ENCODE measurements at places on chromosomes 4 and X.

DNA sequence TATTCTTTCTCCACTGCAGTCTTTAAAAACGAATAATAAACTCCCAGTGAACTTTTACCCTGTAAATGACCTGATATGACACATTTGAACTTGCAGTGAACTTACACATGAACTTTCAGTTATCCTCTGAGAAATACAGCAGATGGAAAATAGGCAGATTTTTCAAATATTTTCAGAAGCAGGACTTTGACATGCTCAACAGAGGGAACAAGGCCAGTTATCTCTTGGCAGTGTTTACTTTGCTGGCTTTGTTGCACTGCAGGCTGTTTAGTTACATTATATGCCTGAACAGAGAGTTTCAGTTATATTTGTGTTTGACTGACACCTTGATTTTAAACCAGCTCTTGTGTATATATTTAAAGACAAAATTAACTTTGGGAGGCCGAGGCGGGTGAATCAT lies 47.6 kb upstream of the FGG start:
- peak; percentile 28 for DNase-seq

DNA sequence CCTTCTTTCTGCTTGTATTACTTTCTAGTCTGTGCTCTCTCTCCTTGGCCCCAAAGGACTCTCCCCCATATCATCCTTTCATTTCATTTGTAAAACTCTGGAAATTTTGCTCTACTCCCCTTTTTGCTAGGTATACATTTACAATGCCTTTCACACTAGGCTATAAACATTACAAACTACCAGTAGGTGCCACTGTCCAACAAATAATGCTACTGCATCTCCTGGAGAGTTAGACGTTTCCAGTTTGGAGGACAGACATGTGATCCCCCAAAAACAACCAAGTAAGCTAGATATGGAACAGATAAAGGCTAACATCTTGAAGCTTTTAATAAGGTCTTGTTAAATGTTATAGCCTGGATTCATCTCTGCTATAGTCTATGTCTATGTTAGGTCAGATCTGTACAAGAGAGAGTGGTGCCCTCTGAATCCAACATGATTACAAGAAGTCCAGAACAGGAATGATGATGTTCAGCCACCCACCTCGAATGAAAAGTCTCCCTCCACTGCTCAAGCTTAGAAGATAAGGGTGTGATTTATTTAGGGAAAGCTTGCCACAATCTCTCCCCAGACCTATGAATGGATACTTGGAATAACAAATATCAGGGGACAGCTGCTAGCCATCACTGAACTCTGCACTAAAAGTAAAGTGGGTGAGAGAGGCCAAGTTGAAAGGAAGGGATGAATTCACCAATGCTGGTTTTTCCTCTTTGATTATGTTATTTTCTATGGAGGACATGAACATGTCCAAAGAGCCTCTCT lies 14.3 kb downstream of the CBR4 start:
- DNase-seq = no peak

- no peak for DNase-seq
These were observed 26.4 kb upstream of the SCML1 start for GRCh38 chrX:17710871-17711301.

GRCh38 chr4:72577211-72577610 lies 8.2 kb upstream of the ADAMTS3 start:
- no peak for DNase-seq

GRCh38 chr4:25811374-25811690 lies 51.5 kb downstream of the SEL1L3 start:
- no peak for DNase-seq

DNA sequence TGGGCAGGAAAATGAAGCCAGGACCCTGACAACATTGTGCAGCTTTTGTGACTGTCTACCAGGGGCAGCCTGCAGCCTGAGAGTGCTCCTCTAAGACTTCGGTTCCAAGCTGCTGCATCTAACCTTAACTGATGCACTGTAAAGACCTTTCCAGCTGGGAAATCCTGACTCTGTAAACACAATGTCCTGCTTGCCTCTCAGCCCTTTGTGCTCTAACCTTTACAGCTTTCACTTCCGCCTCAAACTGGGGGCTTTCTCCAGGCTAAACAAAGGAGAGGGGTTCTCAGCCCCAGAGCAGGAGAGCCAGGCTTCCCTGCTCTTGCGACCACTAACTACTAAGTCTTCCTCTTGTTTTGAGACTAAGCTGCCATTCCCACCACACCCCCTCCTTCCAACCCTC lies 19.3 kb upstream of the RASL11B start:
- DNase-seq = no peak

- no peak for DNase-seq
These were observed 60.3 kb upstream of the DDX3X start for GRCh38 chrX:41273638-41274037.

GRCh38 chr4:145494666-145495270 lies 13.1 kb downstream of the SMAD1 start:
- no peak for DNase-seq

DNA sequence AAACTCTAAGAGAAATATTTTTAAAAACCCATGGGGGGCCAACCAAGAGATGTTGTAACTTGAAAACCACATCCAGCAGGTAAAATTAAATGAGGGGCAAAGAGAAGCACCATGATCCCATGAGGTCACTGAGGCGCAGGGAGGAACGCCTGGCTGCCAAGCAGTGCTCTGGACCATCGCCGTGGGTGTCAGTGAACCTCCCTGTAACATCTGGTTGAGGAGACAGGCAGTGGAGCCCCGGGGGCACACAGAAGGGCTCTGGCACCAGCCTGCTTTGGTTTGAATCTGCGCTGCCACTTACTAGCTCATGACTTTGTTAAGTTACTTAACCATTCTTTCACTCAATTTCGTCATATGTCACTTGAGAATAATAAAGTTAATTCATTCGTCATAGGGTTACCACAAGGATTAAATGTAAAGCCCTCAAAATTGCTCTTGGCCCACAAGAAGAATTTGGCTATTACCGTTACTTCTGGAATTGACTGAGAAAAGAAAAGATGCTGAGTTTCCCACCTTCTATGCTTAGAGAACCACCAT lies 41.6 kb upstream of the SLC25A4 start:
- no peak for DNase-seq

GRCh38 chrX:46461660-46462191 lies 83.5 kb downstream of the ZNF674 start:
- DNase-seq = no peak

GRCh38 chrX:15468036-15468435 lies 25.1 kb downstream of the PIR start:
- peak; percentile 20 for DNase-seq

DNA sequence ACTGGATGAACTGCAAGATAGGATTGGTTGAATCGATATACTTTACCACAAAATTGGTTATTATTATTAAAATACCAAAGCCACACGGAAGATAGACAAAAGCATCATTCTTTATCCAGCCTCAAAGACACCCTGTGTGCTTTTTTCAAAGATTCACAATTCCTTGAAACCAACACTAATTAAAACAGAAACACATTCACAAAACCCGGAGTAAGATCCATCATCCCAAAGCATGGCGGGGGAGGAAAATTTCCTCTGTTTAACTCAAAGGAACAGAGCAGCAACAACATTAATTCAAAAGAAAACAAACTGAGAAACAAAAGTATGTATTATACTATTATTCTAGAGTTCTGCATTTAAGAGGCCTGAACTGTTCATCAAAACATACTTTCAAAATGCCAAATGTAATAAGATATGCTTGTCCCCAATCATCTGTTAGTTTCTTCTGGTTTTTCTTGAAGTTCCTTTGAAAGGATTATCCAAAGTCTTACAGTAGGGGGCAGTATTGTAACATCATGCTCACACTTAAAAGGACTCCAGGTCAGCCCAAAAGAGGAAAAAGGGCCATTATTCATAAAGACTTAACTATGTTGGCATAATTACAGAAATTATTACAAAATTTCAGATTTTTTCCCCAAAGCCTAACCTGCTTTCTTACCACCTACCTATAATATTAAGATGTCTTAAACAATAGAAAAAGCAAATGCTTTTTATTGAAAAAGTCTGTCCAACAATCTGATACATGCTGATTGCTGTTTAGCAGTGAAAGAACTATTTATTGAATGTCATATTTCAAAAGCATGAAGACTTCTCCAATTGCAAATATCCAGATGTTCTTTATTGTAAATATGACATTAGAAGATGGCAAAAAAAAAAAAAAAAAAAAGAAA lies 168.7 kb downstream of the SCFD2 start:
- DNase-seq = peak; percentile 47

- DNase-seq = no peak
These were observed 77.5 kb downstream of the RLIM start for GRCh38 chrX:74536832-74537371.

DNA sequence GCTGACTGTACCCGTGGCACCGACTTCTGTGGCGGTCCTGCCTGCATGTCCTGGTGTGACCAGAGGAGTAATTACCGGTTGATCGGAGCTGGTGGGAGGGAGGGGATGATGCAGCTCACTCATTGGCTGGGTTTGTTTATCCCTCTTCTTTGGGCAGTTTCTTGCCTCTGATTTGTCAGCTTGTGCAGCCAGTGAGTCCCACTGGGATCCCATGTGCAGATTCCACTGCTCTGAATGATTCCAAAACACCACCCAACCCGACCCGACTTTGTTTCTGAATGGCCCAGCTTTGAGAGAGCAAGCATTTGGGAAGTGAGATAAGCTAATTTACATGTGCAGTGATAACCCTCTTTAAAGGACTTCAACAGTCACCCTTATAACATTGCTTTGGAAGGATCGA lies 13.8 kb downstream of the FHDC1 start:
- no peak for DNase-seq

DNA sequence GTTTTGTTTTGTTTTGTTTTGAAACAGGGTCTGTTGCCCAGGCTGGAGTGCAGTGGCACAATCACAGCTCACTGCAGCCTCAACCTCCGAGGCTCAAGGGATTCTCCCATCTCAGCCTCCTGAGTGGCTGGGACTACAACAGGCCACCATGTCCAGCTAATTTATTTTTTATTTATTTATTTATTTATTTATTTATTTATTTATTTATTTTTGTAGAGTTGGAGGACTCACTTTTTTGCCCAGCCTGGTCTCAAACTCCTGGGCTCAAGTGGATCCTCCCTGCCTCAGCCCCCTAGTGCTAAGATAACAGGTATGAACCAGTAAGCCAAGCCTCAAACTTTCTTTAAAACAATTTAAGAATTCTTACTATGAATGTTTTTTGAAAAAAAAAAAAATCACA lies 26.6 kb upstream of the PLS3 start:
- DNase-seq = no peak

DNA sequence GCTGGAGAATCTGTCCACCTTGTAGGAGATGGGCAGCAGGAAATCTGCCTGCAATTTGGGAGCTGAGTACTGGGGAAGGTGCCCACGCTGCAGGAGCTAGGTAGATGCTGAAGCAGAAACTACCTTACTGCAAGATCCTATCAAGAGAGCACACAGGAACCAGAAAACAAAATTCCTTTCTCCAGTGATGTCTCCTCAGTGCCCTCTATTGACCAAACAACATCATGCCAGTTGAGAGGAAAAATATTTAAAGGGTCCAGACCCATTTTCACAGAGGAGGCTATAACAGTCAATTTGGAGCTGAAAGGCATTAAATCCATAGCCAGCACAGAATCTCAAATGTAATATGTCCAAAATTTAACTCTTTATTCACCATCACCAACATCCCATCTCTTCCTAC lies 406.8 kb downstream of the SLITRK2 start:
- DNase-seq = no peak

- no peak for DNase-seq
These were observed 63.2 kb downstream of the PHEX start for GRCh38 chrX:22095286-22095685.

DNA sequence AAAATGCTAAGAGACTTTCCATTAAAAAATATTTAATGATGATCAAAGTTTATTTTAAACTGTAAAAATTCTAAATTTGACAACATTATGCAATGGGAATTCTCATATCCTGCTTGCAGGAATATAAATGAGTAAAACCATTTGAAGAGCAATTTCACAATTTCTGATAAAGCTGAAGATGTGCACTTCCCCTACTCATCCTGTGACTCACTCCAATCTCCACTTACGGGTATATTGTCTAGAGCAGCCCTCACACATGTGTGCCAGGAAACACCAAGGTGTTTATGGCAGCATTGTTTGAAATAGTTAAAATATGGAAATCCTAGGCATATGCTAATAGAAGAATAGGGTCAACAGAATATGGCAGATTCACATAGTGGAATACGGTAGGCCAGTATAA lies 158.4 kb downstream of the PDHA2 start:
- no peak for DNase-seq

GRCh38 chr4:38860788-38861424 lies 4.3 kb upstream of the TLR6 start:
- DNase-seq = no peak

DNA sequence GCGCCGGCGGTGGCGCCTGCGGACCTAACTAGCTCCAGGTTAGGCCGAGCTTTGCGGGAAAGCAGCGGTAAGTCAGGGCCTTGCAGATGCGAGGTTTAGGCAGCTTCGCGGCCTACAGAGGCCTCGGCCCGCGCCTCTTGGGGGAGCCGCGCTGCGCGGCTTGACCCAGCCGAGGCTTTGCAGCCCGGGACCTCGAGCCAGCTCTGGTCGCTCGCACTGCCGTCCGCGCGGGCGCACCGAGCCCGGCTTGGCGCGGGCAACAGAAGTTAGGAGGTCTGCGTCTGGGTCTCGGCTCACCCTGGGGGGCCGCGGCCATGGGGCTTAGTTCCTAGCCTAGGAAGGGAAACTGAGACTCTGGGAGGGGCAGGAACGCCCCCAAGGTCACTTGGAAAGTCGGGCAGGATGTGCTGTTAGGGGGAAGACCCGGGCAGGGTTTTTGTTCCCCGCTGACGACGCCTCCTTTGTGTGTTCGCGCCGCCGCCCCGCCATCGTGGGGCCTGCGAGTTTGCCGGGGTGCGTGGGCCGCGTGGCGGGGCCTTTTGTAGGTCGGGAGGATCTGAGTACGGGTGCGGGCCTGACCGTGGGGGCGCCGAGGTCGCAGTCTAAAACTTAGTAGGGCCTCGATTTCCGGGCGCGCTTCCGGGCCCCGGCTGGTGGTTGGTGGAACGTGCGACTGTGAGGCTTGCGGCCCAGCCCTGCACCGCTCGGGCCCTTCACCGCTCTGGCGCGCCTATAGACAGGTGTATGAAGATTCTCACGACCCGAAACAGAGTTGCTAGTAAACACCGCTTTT lies 482 bp downstream of the RNF4 start:
- DNase-seq = no peak

DNA sequence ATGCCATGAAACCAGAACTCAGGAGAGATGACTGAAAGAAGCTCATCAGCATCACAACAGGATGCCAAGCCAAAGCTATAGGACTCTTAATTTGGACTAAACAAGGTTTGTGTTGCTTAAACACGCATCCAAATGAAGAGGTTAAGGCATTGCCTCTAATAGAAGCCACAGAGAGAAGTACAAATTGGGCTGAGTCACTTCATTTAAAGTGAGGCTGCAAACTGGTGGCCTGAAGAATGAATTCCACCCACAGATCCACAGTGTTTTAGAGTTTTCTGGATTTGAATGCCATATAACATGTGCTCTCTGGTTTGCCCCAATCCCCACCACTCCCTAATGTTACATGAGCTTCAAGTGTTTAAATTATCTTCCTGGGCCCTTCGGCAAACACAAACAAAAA lies 103.5 kb downstream of the FIP1L1 start:
- no peak for DNase-seq

DNA sequence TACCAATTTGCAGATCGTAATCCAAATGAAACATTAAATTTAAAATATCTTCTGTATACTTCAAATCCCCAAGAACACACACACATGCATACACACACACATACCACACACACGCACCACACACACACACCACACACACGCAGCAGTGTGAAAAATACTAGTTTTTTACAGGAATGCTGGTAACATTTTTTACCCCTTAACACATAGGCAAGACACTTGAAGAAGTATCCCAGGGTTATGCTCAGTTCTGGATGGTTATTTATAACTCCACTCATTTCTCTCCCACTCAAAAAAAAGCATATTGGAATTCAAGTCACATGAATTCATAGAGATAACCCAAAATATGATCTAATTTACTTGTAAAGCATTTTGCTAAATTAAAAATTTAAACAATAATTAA lies 325.5 kb upstream of the SLC7A11 start:
- DNase-seq = no peak

Data from retinal pigment epithelial cell (primary cell).